Neuronal stem cell (in vitro differentiated cells): ENCODE measurements at places on chromosomes 7 and 10.

GRCh38 chr7:22055226-22055625, 109.5 kb upstream of the CDCA7L start:
- no peak overlapping the region for H3K4me3 ChIP-seq
- no peak overlapping the region for H3K27ac ChIP-seq
- no peaks in the 10 kb centered on the region for H3K27me3 ChIP-seq
- no peak for DNase-seq

DNA sequence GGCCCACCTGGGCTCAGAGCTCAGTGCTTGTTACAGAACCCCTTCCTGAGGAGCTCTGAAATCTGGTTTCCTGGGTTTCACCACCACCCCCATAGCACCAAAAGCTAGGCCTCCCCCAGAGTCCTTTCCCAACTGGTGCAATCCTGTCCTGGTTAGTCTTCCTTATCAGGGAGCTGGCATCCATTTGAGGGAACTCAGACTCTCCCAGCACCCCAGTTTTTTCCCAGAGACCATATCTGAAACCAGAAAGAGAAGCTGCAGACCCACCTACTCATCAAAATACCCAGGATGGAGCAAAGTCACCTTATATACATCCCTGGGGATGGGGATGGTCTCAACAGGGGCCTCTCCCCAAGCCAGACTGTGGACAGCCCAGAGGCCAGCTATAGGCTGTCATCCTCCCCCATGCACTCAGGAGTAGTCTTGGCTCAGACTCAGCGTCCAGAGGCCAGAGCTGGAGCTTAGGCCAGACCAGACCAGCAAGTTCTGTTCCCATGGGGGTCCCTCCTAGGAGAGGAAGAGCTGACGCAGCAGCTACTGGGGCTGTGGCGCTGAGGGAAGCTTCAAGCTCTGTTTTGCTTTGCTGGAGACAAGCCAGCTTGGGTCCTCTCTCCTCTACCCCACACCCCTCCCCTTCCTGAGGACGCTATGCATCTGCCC, 3.0 kb downstream of the TBATA start:
- no peak for DNase-seq
- H3K4me1 ChIP-seq: peaks cover 7% of the 10 kb centered on the region
- no peaks in the 10 kb centered on the region for H3K27me3 ChIP-seq
- H3K27ac ChIP-seq: no peak overlapping the region
- no peaks in the 10 kb centered on the region for H3K36me3 ChIP-seq

GRCh38 chr10:14026325-14026724, 304.4 kb downstream of the FRMD4A start:
- no peak for DNase-seq
- H3K27me3 ChIP-seq: no peaks in the 10 kb centered on the region

GRCh38 chr7:101816595-101817470, 593 bp upstream of the CUX1 start:
- H3K36me3 ChIP-seq: no peaks in the 10 kb centered on the region
- DNase-seq: no peak
- peak overlapping the region; percentile 95 for H3K4me3 ChIP-seq
- H3K4me1 ChIP-seq: peaks cover 13% of the 10 kb centered on the region
- H3K27me3 ChIP-seq: peaks cover 18% of the 10 kb centered on the region

GRCh38 chr7:1676550-1677078, 6.5 kb downstream of the ELFN1 start:
- H3K36me3 ChIP-seq: peaks cover 97% of the 10 kb centered on the region
- H3K27ac ChIP-seq: no peak overlapping the region
- H3K4me3 ChIP-seq: no peak overlapping the region
- H3K27me3 ChIP-seq: no peaks in the 10 kb centered on the region
- peaks cover 9% of the 10 kb centered on the region for H3K4me1 ChIP-seq

GRCh38 chr7:26091933-26092332, 60.1 kb upstream of the NFE2L3 start:
- no peak for DNase-seq
- H3K36me3 ChIP-seq: no peaks in the 10 kb centered on the region
- no peaks in the 10 kb centered on the region for H3K4me1 ChIP-seq

DNA sequence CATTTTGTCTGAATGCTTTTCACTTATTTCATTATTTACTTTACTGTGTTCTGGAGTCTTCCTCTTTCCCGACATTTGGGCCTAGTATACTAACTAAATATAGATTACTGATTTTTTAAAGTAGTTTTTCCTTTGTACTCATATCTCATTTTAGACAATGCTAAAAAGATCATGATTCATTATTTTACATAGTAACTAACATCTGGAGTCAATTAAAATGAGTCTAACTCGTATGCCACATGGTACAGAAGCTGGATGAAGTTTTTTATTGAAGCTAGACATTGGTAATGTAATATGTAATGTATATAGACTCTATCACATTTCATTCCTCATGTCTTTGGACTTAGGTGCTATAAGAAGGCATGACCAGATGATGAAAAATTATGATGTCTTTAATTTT, 156.3 kb upstream of the HGF start:
- no peak overlapping the region for H3K27ac ChIP-seq
- DNase-seq: no peak
- peaks cover 12% of the 10 kb centered on the region for H3K4me1 ChIP-seq
- no peaks in the 10 kb centered on the region for H3K27me3 ChIP-seq
- no peaks in the 10 kb centered on the region for H3K36me3 ChIP-seq
- H3K4me3 ChIP-seq: no peak overlapping the region

DNA sequence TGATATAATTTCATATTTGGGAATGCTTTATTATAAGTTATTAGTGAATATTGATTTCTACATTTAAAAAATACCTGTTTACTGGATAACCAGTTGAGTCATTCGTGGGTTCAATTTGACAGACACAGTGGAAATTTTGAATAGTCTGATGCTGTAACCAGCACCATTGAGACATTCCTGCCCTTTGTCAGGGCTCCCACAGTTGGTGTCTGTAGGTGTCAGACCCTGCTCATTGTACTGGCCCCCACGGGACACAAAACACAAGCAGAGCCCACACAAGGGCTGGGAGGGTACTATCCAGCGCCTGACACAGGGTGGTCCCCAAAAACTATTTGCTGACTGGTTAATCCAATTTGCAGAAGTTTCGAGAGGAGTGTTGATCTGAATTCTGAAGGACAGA, 35.9 kb downstream of the EEPD1 start:
- H3K4me3 ChIP-seq: no peak overlapping the region
- peak; percentile 31 for DNase-seq
- H3K27me3 ChIP-seq: no peaks in the 10 kb centered on the region
- no peaks in the 10 kb centered on the region for H3K36me3 ChIP-seq
- peaks cover 3% of the 10 kb centered on the region for H3K4me1 ChIP-seq

DNA sequence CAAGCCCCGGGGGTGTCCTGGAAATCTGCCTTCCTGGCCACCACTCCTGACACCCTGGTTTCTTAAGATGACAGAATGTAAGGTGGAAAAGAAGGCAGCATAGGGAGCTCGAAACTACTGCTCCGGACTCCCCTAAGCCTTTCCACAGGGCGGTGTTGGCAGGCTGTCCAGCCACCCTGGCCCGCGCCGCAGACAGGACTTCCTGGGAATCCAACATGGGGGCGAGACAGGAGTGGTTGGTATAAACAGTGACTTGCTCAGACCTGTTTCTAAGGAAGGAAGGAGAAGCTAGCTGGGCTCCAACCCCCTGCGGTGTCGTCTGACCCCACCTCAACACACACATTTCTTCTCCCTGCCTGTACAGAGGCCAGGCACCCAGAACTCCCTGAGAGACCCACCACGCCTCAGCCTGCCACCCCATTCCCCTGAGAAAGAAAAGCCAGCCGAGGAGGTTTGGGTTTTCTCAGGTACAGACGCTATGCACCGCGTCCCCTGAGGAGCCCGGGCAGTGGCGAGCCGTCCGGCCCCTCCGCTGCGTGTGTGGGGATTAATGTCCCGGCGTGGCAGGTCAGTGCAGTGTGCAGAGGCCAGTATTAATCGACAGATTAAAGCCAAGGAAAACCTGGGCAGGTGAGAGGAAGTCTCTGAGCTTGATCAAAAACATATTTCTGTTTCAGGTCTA, 349.6 kb upstream of the MKI67 start:
- no peaks in the 10 kb centered on the region for H3K36me3 ChIP-seq
- H3K4me1 ChIP-seq: peaks cover 2% of the 10 kb centered on the region
- H3K27ac ChIP-seq: no peak overlapping the region
- no peak overlapping the region for H3K4me3 ChIP-seq
- DNase-seq: no peak

DNA sequence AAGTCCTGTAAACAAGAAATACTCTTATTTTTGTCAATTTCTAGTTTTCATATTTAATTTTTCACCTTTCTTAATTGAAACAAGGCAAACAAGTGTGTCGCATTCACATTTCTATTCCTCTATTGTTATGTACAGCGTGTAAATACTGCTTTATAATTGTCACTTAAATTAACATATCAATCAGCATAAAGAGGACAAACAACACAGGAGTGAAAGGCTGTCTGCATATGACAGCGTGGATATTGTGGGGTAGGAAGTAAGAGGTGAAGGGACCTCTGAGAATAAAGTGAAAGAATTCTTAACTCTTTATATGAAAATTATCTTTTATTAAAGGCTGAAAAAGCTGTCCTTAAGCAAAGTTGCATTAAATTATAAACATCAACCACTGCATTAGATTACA, 797.9 kb upstream of the COBL start:
- peaks cover 1% of the 10 kb centered on the region for H3K4me1 ChIP-seq
- H3K27ac ChIP-seq: no peak overlapping the region
- H3K27me3 ChIP-seq: no peaks in the 10 kb centered on the region
- no peak for DNase-seq

DNA sequence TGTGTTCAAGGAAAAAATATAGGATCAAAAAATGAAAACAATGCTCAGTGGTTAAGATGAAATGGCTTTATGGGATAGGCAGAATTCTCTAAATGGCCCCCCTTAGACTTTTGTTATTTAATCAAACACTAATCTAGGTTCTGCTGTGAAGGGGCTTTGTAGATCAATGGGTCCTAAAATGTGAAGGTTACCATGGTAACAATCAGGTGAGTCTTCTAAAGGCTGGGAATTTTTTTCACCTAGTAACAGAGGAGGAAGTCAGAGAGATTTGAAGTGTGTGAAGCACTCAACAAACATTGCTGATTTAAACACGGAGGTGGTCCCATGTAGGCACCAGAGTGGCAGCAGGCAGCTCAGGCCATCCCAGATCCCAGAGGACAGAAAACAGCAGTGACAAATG, 11.1 kb downstream of the OR2A14 start:
- no peaks in the 10 kb centered on the region for H3K4me1 ChIP-seq
- H3K36me3 ChIP-seq: no peaks in the 10 kb centered on the region
- no peak overlapping the region for H3K4me3 ChIP-seq
- no peak overlapping the region for H3K27ac ChIP-seq
- DNase-seq: no peak

GRCh38 chr10:127578259-127578960, 29.3 kb downstream of the NPS start:
- H3K27ac ChIP-seq: no peak overlapping the region
- no peaks in the 10 kb centered on the region for H3K36me3 ChIP-seq
- no peaks in the 10 kb centered on the region for H3K4me1 ChIP-seq
- H3K4me3 ChIP-seq: no peak overlapping the region

- H3K27ac ChIP-seq: no peak overlapping the region
- no peaks in the 10 kb centered on the region for H3K4me1 ChIP-seq
- H3K27me3 ChIP-seq: no peaks in the 10 kb centered on the region
Measured at GRCh38 chr10:98212196-98212595, 55.8 kb downstream of the LOXL4 start.

DNA sequence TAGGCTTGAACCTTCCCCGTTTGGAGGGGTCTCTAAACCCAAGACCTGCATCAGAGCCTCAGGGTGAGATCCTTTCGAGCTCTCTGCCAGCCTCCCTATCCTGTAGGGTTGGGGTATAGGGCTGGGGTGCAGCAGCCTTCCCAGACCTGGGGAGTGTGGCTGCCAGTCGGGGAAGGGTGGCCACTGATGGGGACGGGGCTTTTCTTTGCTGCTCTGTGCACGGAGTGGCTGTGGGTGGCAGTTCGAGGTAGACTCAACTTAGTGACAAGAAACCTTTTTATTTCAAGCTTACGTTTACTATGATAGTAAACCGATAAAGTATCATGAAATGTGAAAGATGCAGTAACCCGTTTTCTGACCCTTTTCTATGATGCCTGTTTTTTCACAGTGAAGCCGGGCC, 13.0 kb downstream of the ZNF316 start:
- DNase-seq: no peak
- H3K4me1 ChIP-seq: no peaks in the 10 kb centered on the region
- no peaks in the 10 kb centered on the region for H3K27me3 ChIP-seq
- H3K4me3 ChIP-seq: no peak overlapping the region
- H3K36me3 ChIP-seq: peaks cover 80% of the 10 kb centered on the region

DNA sequence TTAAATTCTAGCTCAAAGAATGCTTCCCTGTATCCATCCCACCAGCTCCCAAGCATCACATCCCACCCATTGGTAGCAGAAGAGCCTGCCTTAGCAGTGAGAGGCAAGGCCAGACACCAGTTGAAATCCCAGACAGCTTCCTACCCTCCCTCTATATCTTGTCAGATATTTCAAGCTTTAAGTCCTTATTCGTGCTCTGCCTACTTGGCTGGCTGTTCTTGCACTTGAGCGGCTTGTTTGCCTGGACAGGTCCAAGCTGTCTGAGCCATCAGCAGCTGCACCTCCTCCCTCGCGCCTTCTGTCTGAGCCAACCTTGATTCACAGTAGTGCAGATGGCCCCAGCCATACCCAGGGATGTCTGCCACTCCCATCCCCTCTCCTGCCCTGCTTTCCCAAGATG, 16.4 kb downstream of the LRRC4 start:
- peaks cover 44% of the 10 kb centered on the region for H3K4me1 ChIP-seq
- no peaks in the 10 kb centered on the region for H3K27me3 ChIP-seq
- DNase-seq: no peak
- H3K4me3 ChIP-seq: no peak overlapping the region
- H3K27ac ChIP-seq: no peak overlapping the region

DNA sequence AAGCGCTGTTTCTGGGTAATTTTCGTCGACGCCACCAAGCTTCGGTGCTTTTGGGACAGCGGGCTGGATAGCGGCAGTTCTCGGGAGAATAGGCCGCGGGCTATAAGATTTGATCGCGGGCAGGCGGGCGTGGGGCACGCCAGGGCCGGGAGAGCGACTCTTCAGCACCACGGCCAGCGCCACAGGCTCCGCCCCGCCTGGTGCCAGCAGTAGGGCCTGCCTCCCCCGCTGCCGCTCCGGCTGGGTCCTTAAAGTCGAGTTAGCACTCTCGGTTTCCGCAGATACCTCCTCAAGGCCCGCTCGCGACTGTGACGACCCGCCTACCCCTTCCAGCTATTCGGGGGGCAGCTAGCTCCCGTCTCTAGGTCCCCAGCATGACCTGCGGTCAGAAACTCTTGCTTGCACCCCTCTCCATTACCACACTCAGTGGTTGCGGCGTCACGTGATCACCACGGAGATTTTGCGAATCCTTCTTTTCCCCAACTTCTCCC, 9.4 kb downstream of the NXPH1 start:
- H3K4me1 ChIP-seq: peaks cover 16% of the 10 kb centered on the region
- no peak overlapping the region for H3K27ac ChIP-seq
- peak; percentile 87 for DNase-seq
- peak overlapping the region; percentile 35 for H3K4me3 ChIP-seq
